Lung microvascular endothelial cell (primary cell): ENCODE measurements at places on chromosomes 6 and 20. TPM values are rescaled to one million over a fixed set of nuclear protein-coding genes. Genes with fewer than 3 reads are reported as not detected.

DNA sequence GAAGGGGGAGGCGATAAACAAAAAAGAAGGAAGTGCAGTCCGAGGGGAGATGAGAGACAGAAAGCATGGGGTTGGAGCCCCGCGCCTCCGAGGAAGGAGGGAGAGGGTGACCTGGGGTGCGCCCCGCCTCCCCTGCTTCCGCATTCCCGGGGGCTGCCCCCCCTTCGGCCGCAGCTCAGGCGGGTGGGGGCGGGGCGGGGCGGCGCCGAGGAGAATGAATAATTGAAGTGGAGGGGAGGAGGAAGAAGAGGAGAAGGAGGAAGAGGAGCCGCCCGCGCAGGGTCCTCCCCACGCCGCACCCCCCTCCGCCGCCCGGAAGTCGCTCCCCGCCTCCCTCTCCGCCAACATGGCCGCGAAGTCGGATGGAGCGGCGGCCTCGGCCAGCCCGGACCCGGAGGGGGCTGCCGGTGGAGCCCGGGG, at the start of gene XKR7:
XKR7 (plus strand) TSS at position 322 of the 420 bp plus-strand sequence; CDS start at position 347, 25 bp downstream.
- no peak for DNase-seq

GRCh38 chr6:446418-447366, 55.1 kb downstream of the IRF4 start:
- peak; percentile 49 for DNase-seq

Gene MUC22
- total RNA-seq = not detected in 2 replicates

Gene FNDC11
- total RNA-seq = 0.87 and 2.6 TPM in 2 replicates

DNA sequence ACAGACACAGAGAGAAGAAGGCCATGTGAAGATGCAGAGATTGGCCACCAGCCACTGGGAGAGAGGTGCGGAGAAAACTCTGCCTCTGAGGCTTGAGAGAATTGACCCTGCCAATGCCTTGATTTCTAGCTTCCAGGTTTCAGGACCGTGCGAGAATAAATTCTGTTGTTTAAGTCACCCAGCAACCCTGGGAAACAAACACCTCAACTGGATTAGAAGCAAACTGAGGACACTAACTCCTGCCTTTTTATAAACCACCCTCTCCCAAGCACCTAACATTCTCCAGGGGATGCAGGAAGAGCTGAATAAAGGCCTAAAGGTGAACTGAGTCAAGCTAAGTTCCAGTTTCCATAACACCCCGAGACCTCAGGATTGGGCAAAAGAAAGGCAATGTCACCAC, 136.1 kb downstream of the ANKRD60 start:
- no peak for DNase-seq

Gene PRICKLE4
- 5.2 and 6.7 TPM in 2 replicates for total RNA-seq

- DNase-seq = peak; percentile 60
Observed at GRCh38 chr6:77650098-77650663, 2.7 kb upstream of the MEI4 start.

GRCh38 chr6:72133324-72133723, 247.0 kb downstream of the RIMS1 start:
- DNase-seq = no peak

GRCh38 chr6:88183471-88183870, 17.3 kb upstream of the CNR1 start:
- no peak for DNase-seq

DNA sequence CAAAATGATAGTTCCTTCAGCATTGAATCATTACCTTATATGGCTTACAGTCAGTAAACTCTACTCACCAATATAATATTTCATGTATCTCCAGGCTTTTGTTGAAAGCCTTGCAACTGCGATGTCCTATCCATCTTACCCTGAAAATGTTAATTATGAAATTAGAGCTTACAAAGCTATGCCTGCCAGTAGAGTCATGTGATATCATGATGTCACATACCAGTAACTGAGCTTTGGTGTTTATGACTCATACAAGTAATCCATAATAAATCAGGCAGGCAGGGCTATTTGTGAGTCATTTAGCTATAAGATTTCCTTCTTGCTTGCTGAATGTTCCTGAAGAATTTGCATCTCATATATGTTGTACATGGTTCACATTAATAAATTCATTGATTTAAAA, 44.9 kb upstream of the FAM83B start:
- DNase-seq = peak; percentile 20

DNA sequence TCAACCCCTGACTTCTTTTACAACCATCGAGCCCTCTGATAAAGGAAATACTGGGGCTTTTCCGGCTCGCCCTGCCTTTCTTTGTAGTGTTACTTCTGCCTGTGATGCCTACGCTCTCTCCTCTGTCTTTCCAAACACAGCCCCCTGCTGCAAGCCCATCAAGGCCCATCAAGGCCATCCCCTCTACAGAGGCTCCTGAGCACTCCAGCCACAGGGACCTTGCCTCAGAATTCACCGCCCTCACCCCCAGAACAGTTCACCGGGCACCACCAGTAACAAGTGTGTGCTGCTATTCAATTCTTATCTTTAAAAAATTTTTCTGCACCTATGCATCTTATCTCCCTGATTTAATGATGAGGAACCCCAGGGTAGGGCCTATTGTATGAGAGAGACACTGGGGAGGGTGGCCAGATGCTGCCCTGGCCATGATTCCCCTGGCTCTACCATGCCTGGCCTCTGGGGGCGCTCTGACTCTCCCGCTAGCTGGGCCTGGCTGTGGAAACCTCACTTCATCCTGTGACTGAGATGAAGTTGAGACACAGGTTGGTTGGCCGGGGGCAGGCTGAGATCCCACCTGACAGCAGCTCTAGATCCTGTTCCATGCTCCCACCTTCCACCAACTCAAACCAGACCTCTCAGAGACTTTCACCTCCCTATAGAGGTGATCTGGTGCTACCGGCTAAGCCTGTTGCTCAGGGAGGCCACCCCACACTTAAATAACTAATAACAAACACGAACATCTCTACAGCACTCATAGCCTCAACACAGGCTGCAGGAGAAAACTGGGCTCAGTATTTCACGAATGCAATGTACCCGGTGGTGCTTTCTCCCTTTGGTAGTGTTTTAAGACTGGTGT, 19.2 kb upstream of the GLP1R start:
- DNase-seq = peak; percentile 30

Gene GCM1
- total RNA-seq = under 0.01 TPM in 1 of 2 replicates, not detected in the other

GRCh38 chr6:19070520-19070919, 683.4 kb downstream of the RNF144B start:
- no peak for DNase-seq

Gene ADAT2
- total RNA-seq = 2.2 and 3.6 TPM in 2 replicates

GRCh38 chr6:111534231-111534751, 51.3 kb upstream of the REV3L start:
- DNase-seq = peak; percentile 92

GRCh38 chr6:136201732-136202131, 48.4 kb downstream of the MTFR2 start:
- DNase-seq = peak; percentile 73

Gene HMGCLL1
- total RNA-seq = not detected in 2 replicates

DNA sequence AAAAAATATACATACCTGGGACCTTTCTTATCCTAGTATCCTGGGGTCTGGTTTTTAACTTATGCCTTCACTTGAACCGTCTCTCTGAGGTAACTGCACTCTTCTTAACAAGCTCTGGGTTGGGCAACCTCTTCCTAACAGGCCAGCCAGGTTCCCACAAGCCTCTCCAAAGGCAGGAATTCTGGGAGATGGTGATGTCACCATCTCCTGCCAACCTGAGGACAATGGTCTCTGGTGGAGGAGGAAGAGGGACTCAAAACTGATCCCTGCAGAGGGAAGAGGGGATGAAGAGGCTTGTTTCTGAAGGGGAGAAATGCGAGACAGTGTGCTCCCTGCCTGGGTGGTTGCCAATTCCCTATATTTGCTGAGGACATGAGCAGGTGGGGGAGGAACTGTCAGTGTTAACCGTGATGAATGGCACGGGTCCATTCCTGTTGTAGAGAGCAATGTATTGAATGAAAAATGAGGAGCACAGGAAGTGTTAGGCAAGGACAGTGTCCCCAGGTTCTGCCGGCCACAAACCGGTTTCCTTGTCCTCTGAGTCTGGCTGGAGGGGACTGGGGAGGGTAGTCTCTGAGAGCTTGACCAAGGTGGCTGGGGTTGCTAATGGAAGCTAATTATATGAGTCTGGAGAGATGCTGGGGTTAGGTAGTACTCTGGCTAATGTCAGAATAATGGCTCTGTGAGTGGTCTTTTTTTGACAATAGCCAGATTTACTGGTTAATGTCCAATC, 95.5 kb downstream of the KCNB1 start:
- no peak for DNase-seq

Gene STMN3
- total RNA-seq = under 0.01 and 1.1 TPM in 2 replicates

Gene CCN6
- total RNA-seq = not detected in 2 replicates

Gene OVOL2
- not detected in 2 replicates for total RNA-seq

Gene HLA-DRB5
- under 0.01 and 0.40 TPM in 2 replicates for total RNA-seq

GRCh38 chr20:25136643-25137559, 55.0 kb upstream of the VSX1 start:
- DNase-seq = peak; percentile 64

DNA sequence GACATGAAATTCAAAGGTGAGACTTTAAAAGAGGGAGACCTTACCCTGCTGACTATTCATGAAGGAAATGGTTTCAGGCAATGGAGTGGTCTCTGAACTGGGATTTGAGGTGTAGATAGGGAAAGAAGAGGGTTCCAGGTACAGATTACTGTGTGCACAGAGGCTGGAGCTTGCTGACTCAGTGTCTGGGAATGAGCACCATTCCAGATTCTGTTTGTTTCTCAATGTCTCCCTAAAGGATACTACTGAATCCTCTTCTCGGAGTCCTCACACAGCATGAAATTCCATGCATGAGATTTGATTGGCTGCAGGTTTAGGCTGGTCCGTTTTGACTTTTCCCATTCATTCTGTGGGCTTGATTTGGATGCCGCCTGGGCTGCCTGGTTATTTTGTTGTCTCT, 49.0 kb downstream of the PPP1R14C start:
- DNase-seq = no peak

Gene GSTA2
- not detected in 2 replicates for total RNA-seq

DNA sequence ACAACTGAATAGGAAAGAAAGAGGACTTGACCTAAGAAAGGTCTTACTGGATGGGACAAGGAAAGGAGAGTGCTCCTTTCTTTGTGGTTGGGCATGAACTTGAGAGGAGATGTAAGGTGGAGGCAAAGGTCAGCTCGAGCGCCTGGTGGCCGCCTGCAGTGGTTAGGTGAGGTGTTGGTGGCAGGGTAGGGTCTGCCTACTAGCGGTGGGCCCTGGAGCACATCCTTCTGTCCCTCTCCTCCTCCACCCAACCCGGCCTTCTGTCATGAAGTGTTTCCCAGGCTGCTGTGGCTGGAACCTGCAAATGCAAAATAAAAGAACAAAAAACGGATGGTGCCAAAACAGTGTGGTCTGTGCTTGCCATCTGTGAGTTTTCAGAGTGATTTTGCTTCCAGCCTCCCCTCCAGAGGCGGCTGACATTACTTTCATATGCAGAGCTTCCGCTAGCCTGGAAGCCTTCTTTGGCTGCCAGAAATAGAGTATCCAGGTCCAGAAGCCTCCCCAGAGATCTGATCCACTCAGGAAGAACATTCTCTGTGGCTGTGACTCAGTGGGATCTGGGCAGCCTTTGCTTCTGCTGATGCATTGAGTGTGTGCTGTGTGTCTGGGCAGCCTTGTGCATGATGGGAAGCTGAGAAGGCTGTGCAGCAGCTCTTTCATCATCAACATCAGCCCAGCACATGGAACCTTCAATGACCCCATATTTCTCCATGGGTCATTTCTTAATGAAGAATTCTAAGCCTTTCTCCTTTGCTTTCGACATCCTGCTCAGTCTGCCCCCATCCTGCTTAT, 79.8 kb upstream of the FAM184A start:
- DNase-seq = no peak

Gene GDAP1L1
- not detected in 2 replicates for total RNA-seq

DNA sequence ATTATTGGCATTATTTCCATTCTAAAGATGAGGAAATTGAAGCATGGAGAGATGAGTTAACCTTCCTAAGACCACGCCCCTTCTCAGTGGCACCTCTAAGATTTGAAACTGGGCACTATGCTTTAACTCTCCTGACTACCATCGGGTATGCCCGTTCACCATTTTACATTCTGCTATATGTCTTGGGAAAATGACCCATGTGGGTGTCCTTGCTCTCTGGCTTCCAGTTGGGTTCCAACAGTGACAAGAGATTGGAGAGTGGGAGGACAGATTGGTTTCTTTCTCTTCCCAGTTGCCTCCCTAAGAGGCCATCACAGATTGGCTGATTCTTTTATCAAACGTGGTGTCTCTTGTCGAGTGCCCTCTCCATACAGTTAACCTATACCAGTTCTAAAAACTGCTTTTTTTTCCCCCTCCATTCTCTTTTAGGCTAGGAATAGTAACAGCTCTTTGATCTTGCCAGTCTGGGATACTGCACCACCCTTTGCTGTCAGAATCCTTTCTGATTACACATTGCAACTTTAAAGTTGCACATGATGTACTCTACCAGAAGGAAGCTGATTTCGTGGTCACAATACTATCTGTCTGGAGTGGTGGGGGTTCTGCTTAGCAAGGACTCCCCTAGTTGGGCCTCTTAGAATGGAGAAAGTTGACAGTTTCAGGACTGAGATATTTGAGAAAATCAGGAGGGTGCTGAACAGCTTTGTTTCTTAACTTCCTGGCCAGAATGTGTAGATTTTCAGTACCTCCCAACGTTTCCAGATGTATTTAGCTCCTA, 88.0 kb upstream of the ELOVL5 start:
- no peak for DNase-seq

GRCh38 chr6:157563611-157564284, 182.8 kb downstream of the ZDHHC14 start:
- DNase-seq = no peak

GRCh38 chr6:54198134-54198533, 86.9 kb downstream of the MLIP start:
- no peak for DNase-seq

GRCh38 chr20:14853079-14853478, 515.7 kb upstream of the FLRT3 start:
- DNase-seq = no peak

- peak; percentile 77 for DNase-seq
Observed at GRCh38 chr6:137728386-137729349, 138.4 kb upstream of the TNFAIP3 start.

- DNase-seq = no peak
Observed at GRCh38 chr20:63441136-63442099, 31.0 kb downstream of the KCNQ2 start.

DNA sequence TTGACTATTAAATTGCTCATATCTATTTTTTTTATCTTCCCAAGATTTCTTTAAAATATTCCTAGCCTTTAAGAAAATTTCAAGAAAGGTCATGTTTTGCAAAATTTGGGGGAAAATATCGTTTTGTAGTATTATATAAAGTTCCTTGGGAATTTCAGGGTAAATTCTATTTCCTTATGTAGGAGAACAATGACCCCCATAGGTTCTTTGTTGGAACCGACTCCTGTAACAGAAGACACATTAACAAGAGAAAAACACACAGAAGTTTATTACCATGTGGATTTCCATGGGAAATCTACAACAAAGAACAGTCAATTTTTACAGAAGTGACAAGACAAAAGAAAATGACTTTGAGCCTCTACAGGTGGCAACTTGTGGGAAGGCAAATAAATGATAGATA, 68.1 kb downstream of the ADGB start:
- DNase-seq = no peak
